Fibroblast of upper back skin (primary cell): ENCODE measurements at places on chromosomes 11 and 22.

DNA sequence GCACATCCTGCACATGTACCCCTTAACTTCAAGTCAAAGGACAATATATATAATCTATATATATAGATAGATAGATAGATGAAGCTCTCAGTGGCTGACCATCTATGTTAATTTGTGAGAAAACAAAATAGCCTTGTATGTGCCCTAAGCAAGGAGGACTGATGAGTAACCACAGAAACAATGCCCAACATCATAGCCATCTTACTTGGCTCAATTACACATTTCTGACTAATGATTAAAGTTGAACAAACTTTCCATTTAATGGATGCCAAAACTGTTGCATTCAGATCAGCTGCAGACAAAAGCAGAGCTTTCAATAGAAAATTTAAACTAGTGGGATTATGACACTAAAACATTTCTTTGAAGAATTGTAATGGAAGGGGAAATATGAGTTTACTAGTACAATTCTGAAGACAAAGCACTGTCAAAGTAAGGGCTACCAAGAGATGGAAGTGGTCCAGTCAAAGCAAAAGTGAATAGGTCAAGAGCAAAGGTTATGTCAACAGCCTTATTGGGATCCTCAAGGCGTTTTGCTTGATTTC is 1188.2 kb upstream of the RAG2 start:
- peak; percentile 59 for DNase-seq

DNA sequence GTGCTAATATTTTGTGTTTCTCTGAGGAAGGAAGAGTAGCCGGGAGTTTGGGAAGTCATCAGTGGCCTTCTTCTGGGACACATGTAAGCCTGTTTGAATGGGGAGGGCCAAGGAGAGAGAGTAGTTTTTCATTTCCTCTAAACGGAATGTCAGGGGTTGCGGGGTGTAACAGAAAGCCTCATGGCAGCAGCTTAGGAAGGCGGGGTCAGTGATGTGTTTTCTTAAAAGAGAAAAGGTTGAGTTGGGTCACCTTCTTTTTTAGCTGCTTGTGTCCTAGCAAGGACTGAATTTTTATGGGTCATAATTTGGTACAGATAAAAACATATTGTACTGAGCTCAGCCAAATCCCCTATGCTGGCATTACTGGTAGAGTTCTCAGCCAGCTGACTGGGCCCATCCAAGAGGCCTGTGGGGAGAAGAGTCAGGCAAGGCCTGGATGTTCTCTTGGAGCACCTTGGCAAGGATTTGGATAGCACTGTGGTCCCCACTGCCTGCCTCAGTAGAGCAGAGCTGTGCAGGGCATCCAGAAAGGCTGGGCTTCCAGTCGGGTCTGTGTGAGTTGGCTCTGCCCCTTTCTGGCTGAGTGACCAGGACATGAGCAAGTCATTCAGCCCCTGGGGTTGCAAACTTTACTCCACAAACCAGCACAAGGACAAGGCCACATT is 29.4 kb upstream of the NAV2 start:
- no peak for DNase-seq

- DNase-seq, result no peak
Measured at GRCh38 chr11:134543241-134543640, 131.2 kb upstream of the B3GAT1 start.

DNA sequence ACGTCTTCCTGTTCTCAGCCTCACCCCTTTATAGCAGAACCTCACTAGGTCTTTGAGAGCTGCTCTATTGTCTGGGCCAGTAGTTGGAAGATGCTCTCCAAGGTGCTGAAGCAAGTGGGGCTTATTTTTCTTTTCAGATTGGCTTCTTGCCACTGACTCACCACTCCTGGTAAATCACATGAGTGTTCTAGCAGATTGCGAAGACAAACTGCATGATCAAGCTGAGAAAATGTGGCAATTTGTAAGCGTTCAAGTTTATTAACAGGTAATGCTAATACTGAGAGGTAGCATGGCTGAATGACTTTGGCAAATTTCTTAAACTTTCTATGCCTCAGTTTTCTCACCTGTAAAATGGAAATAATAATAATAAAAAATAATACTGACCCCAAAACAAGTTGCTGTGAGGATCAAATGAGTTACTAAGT is 59.2 kb downstream of the CACNG2 start:
- peak; percentile 91 for DNase-seq

DNA sequence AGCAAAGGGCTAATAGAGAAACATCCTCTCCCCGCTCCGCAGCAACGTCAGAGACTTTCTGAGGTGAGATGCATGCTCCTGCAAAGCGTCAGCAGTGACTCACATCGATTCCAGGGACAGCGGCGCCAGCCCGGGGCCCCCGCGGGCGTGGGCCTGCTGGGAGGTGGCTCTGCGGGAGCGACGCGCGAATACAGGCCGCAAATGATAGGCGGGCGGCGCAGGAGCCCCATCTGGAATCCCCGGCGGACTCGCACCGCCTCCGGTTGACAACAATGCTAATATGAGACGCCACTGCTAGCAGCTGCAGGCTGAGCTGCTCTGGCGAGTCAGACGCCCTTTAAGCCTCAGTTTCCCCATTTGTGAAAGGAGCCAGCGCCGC is 557 bp downstream of the RANGAP1 start:
- peak; percentile 84 for DNase-seq

DNA sequence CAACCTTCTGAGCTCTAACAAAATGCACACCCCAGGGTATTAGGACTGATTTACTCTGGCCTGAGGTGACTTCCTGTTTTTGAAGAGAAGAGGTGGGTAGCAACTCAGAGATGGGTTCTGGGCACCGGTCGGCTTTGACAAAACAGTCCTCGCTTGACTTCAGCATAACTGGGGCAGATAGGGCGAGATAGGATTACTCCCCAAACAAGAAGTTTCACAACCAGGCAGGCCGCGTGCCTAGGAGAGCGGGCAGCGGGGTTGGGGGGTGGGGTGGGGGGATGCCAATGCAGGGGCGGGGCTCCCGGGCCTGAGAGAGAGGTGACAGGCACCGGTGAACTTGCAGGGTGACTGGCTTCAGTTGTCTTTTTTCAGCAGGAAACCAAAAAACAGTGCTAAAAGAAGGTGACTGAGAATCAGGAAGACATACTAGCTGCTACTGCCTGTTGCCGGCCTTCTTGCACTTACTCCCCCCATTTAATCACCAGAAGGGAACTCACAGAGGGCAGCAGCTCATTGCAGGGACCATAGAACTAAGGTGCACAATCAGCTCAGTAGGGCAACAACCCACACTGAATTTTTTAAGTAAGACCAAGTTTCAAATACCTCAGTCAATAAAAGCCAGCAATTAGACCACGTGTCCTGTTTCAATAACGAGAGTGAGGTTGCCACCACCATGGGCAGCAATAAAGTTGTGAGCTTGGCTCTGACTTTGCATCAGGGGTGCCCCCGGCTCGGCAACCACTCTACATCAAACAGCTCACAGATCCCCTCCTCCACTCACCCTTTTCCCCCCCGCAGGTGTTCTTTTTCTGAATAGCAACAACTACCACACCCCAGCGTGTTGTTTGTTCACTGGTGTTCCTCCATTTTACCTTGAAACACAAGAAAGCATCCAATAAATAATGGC is 37.2 kb upstream of the ETS1 start:
- DNase-seq, result no peak

GRCh38 chr11:15724601-15725000 is 609.9 kb downstream of the INSC start:
- DNase-seq, result no peak

- DNase-seq, result no peak
Measured at GRCh38 chr22:20965104-20965887, 1.8 kb upstream of the AIFM3 start.

DNA sequence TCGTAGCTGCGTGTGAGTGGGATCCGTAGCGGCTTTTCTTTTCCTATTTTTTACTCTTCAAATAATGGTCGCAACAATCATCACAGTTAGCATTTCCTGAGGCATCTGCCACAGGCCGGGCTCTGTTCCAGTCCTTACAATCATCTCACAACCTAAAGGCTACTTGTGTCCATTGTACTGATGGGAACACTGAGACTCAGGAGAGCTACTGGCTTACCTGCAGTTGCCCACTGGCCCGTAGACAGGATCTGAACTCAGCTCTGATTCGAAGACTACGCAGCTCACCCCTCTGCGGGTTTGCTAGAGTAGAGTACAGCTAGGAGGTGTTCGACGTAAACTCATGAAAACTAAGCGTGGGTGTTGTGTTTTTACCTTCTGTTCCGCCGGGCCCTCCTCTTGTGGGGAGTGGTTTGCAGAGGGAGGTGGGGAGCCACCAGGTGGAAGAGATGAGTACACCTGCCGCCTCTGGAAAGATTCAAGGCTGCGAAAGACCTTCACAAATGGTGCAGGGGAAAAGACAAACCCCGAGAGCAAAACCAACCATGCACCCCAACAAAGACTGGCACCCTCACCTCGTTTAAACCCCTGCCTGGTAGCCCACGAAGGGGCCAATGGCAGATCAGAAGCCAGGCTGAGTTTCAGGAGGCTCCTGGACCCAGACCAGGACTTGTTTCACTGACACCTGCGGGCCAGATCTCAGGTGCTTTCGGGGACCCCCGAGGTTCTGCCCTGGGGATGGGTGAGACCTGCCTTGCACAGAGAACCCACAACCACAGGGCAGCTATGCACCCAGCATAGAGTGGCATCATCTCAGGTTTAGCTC is 18.3 kb upstream of the RFPL3 start:
- no peak for DNase-seq

DNA sequence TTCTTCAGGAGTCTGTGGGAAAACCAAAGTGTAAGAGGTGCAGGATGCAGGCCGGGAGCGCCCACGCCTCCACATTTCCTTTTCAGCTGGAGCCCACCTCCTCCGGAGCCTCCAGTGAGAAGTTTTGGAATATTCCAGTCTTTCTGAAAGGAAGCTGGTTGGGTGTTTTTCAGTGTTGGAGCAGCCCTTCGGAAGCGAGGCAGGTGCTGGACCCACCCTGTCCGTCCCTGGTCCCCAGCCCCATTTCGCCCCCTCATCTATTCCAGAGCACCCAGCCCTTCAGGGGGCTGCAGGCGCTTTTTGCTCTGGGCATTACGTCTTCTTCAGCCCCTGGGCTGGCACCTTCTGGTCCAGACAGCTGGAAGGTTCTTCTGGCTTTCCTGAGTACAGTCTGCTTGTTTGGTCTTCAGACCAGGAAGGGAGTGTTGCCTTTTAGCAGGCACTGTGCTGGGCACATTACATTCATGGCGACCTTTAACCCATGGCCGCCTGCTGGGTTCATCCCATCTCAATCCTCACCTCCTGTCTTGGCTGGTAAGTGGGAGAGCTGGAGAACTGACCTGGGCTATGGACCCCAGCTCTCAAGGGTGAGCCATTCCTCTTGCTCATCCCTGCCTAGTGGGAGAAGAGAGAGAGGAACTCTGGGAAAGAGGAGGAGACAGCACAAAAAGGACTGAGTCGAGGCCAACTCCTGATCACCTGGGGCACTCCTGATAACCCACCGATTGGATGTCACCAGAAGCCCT is 710 bp upstream of the THY1 start:
- DNase-seq, result no peak

DNA sequence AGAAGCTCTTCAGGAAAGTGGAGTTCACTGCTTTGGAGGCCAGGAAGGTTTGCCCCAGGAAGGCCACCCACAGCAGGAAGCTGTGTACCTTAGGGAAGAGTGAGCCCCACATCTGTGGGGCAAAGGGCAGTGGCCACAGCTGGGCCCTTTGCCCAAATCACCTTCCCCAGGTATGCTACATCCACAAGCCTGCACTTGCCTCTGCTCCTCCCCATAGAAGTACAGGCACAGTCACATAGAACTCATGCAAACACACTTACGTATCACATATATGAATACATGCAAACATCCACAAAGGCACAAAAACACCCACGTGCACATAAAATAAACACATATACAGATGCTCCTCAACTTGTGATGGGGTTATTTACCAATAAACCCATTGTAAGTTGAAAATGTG is 2.1 kb downstream of the TRIM29 start:
- no peak for DNase-seq
